T-cell (primary cell): ENCODE measurements at places on chromosomes 2 and 18.

DNA sequence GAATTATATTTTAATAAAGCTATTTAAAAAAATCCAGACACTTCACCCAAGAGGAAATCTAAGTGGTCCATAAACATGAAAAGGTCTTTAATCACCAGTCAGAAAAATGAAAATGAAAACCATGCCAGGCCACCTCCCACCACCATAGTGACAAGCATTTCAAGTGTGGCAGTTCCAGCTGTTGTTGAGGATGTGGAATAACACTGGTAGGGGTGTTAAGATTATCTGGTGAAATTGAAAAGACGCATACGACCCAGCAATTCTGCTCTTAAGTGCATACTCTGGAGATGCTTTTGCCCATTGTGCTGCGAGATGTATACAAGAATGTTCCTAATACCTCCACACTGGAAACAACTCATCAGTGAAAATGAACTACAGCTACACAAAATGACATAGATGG lies 82.2 kb downstream of the MSH2 start:
- DNase-seq = no peak

DNA sequence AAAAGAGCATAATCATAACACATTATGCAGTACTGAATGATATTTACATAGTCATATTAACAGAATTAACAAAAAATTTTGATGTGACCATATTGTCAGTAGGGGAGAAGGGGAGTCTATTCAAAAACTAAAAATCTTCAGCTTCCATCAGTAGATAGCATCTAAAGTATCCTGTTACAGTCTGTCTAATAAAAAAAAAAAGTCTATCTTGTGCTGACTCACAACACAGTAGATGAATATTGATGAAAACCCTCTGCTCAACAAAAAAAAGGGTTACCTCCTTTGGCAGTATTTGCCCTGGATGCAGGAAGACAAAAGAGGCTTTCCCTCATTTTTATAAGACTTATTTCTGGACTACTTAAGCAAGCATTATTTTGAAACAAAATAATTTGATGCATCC lies 27.3 kb downstream of the GRB14 start:
- DNase-seq = no peak

DNA sequence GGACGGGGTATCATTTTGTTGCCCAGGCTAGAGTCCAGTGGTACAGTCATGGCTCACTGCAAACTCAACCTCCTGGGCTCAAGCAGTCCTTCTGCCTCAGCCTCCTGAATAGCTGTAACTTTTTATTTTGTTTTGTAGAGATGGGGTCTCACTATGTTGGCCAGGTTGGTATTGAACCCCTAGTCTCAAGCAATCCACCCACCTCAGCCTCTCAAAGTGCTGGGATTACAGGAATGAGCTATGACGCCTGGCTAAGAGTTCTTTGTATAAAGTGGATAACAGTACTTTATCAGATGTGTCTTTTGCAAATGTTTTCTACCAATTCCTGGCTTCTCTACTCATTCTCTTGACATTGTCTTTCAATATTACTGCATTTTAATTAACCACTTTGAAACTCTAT lies 17.1 kb upstream of the NT5DC4 start:
- DNase-seq = no peak

- no peak for DNase-seq
Observed at GRCh38 chr2:42906557-42907411, 114.4 kb upstream of the HAAO start.

DNA sequence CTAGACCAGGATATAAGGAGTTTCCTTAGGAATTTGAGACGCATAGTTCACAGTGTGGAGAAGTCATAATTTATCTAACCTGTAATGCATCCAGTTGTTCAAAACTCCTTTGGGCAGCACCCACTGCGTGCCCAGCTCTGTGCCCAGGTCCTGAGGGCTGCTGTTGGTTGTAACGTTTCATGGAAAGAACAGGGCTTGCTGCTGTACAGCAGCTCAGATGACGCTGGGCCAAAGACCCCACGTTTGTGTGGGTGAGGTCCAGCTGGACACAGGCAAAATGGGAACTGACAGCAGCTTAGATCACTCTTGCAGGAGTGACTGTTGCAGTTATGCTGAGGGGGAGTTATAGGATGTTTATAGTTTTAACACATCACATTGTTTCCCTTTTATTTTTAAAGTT lies 30.0 kb upstream of the HS6ST1 start:
- DNase-seq = no peak

GRCh38 chr2:224769489-224769888 lies 53.3 kb upstream of the CCDC195 start:
- no peak for DNase-seq

GRCh38 chr2:9519250-9519649 lies 36.4 kb downstream of the ADAM17 start:
- DNase-seq = no peak

- no peak for DNase-seq
Observed at GRCh38 chr18:13048061-13048595, 57.0 kb downstream of the CEP192 start.

- DNase-seq = no peak
Observed at GRCh38 chr2:61135510-61135909, 26.5 kb upstream of the C2orf74 start.

GRCh38 chr2:202378001-202378400 lies 1.9 kb downstream of the BMPR2 start:
- DNase-seq = no peak
